ENCODE measurements at places on chromosomes 7 and 10. TPM values are rescaled to one million over a fixed set of nuclear protein-coding genes. Genes with fewer than 3 reads are reported as not detected.

The GJD4 gene
- total RNA-seq, result not detected

The CFAP69 gene
- not detected for total RNA-seq

The ZNF680 gene
- 11.2 TPM for total RNA-seq

The CYP26C1 gene
- not detected for total RNA-seq

The ZNF727 gene
- total RNA-seq, result 0.11 TPM

The ACSM6 gene
- total RNA-seq, result not detected

The MACC1 gene
- total RNA-seq, result 0.02 TPM

The RAMP3 gene
- total RNA-seq, result not detected

The WIPF3 gene
- not detected for total RNA-seq

The MRLN gene
- total RNA-seq, result not detected

The NT5C2 gene
- total RNA-seq, result 77.0 TPM
